ENCODE measurements at places on chromosomes 4 and X.

- no peak for DNase-seq
These were observed 715.4 kb downstream of the GRXCR1 start for GRCh38 chr4:43607827-43608461.

DNA sequence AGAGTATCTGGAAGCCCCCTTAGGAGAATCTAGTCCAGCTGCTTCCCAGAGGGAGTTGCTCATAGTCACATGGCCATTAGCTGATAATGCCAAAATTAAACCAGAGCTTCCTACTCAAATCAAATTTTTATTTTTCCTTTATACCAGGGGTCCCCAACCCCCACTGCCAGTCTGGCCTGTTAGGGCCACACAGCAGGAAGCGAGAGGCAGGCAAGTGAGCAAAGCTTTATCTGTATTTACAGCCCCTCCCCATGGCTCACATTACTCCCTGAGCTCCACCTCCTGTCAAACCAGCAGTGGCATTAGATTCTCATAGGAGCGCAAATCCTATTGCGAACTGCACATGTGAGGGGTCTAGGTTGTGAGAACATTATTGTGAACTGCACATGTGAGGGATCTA is 19.2 kb upstream of the TNIP3 start:
- DNase-seq, result no peak

DNA sequence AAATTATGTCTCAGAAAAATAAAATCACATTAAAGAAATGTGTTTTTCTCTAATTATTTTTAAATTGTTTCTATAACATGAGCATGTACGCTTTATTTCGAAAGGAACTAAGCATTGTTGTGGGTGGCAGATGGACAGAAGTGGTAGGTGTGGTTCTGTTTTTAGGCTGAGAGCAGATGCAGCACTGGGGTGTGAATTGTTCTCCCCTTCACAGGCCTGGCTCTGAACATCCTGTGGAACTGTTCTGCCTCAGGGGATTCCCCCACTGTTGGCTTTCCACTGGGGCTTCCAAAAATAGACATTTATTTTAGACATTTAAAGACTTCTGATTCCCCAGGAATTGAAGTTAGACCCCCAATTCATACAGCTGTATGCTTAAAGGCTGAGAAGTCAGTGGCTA is 41.9 kb upstream of the PDHA2 start:
- no peak for DNase-seq

- DNase-seq, result no peak
These were observed 44.1 kb downstream of the TIGD4 start for GRCh38 chr4:152735396-152735859.

DNA sequence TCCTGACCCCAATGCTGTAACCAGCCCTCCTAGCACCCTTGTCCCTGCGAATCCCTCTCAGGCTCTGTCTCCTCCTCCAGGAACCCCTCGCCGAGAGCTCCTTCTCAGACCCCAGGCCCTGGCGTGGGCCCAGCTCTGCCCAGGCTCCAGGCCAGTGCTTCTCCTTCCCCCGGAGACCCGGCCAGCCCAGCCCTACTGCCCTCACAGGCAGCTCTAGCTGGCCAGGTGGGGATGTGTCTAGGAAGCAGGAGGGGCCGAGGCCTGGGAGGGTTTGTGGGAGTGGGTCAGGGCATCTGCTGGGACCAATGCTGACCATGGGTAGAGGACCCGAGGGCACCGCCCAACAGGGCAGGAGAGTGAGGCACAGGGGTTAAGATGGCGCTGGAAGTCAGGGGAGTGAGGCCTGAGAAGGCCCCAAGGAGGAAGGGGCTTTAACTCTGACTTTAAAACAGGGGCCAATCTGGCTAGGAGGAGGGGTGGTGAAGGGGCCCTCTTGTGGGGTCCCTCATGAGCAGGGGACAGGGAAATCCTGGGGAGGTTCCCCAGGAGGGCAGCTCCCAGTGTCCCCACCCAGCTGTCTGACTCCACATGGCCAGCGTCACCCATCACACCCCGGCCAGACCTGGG is 64.7 kb upstream of the NKX1-1 start:
- no peak for DNase-seq

DNA sequence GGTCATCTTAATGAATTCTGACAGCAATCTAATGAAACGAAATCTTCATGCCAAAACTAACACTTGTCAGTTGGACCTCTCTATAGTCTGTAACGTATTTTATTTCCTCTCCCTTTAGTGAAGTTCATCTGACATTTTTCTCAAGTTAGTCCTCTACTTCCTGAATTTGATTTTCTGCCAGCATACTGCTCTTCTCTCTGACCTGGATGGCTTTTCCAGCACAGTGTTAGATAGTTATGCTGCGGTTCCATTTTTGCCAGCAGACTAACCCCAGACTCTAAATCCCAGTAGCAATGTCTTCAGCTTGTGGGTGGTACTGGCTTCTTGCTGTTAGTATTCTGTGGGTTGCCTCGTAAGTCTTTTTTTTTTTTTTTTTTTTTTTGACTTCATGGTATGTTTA is 146.7 kb upstream of the VEGFC start:
- DNase-seq, result no peak

DNA sequence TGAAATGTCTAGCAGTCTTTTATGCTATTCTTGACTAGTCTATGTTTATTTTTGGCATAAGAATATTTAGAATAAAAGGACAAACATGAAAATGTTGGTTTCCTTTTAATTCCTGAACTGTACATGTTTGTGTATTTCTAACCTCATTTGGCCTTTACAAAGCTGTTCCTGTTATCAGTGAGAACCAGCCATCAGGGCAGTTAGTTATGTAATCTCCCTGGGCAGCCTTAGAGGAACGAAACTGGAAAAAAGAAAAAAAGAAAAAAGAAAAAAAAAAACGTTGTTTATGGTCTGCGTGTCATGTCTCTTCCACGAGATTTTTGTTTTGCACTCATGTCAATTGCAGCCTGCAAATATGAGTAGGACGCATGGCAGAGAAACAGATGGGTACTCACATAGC is 193.7 kb downstream of the MAGEB5 start:
- DNase-seq, result no peak

DNA sequence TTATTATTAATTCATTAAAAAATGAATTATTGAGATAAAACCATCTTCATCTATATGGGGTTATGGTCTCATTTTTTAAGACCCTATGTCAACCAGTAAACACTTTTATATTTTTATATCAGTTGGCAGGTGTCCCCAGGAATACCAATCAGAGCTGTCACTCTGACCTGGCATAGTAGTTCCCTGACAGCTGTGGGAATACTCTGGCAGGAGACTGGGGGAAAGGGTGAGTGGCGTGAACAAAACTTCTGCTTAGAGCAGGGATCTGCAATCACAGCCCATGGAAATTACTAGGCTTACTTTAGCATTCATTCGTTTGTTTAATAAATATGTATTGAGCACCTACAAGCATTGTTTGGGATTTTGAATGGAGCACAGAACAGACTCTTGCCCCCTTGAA is 254.1 kb upstream of the KLF3 start:
- no peak for DNase-seq

DNA sequence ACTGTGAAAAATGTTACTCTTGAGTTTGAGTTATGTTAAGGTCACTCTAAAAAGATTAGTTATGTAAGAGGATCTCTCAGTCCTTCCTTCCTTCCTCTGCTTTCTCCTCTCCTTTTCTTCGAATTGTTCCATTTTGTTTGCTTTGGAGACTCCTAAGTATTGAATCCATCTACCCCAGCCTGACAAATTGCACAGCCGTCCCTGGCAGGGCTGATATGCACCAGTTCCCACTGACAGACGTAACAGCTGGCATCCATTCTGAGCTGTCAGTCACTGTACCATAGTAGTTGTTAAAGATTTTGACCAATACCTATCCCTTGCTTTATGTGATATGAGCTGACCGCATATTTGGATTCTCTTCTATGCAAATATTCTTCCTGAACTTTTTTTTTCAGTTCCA is 210.7 kb upstream of the IGFBP7 start:
- no peak for DNase-seq

- no peak for DNase-seq
These were observed 61.5 kb downstream of the GSPT2 start for GRCh38 chrX:51804741-51805140.

- no peak for DNase-seq
These were observed 27.7 kb downstream of the CD38 start for GRCh38 chr4:15805583-15806517.

GRCh38 chr4:35217331-35217730 is 1027.0 kb downstream of the ARAP2 start:
- DNase-seq, result no peak

- DNase-seq, result no peak
These were observed 51.8 kb upstream of the CBLL2 start for GRCh38 chrX:22220941-22221340.

DNA sequence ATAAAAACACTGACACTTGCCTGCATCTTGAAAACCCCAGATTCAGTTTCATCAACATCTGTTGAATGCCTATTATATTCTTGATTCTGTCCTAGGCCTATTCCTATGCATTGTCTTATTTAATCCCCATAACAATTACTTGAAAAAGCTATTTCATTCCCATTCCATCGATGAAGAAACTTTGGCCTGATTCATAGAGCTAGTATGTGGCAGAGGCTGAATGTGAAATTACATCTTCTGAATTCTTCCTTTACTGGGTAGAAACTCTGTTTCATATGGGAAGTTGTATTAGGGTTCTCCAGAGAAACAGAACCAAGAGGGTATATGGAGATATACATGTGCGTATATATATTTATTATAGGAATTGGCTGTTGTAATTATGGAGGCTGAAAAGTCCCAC is 35.0 kb upstream of the SLC4A4 start:
- DNase-seq, result no peak

GRCh38 chr4:159137176-159137575 is 34.3 kb downstream of the RAPGEF2 start:
- DNase-seq, result peak; percentile 63

DNA sequence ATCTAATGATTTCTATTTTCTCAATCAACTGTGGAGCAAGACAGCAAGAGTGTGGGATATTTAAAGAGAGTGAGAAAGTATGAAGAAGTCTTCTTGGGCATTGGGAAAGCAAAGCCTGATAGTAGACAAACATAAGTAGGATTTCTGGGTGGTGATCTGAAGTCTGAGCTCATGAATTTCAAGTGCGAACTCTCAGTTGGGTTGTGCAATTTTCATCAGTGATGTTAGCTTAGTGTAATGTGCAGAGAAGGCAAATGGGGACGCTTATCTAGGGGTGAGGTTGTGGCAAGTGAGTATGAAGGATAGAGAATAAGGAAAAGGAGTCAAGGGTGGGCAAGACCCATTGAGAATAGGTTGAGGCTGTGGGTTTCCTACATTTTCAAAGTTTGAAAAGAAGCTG is 23.7 kb downstream of the VGLL1 start:
- no peak for DNase-seq

DNA sequence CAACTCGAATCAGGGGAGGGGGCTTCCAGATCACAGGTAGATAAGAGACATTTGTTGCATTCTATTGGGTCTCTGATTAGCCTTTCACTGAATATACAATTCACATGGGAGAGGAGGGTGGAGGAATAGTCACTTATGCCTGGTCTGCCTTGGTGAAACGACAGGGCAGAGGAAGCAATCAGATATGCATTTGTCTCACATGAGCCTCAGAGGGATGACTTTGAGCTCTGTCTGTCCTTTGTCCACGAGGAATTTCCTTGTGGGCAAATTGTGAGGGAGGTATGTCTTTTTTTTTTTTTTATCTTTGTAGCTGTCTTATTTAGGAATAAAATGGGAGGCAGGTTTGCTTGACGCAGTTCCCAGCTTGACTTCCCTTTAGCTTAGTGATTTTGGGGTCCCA is 28.5 kb upstream of the TMSB4X start:
- no peak for DNase-seq

DNA sequence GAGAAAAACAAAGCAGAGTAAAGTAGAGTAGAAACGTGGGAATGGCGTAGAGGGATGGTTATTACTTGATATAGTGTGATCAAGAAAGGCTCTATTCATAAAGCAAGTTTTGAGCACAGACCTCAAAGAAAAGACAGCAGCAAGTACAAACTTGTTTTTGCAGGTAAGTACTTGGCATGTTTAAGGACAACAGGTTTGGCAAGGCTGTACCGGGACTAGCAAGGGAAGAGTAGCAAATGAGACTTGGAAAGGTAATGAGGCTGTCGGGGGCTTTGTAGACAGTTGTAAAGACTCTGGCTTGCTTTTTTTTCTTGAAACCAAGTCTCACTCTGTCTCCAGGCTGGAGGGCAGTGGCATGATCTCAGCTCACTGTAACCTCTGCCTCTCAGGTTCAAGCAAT is 40.9 kb downstream of the NEK1 start:
- DNase-seq, result no peak

DNA sequence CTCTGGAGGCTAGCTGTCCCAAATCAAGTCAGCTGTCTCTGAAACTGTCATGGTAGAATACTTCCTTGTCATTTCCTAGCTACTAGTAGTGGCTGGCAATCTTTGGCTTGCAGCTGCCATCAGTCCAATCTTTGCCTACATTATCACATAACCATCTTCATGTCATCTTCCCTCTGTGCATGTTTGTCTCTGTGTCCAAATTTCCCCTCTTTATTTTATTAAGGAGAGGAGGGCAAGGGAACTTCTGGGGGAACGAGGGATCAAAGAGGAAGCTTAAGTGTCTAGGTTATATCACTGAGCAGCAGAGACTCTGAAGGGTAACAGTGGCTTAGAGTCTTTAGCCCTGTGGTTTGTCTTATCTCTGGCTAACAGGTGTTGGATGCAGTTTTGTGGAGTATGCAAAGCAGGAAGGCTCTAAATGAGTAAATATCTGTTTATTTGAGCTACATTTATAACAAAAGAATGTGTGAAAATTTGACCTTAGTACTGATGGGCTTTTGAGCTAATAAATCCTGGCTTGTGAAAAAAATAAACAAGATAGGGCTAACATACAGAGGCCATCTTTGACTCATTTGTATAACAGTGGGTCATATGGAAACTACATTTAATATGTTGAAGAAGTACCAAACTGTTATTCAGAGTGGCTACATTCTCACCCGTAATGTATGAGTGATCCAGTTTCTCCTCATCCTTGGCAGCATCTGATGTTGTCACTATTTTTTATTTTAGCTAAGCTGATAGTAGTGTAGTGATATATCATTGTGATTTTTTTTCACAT is 49.4 kb upstream of the ENOX2 start:
- no peak for DNase-seq

DNA sequence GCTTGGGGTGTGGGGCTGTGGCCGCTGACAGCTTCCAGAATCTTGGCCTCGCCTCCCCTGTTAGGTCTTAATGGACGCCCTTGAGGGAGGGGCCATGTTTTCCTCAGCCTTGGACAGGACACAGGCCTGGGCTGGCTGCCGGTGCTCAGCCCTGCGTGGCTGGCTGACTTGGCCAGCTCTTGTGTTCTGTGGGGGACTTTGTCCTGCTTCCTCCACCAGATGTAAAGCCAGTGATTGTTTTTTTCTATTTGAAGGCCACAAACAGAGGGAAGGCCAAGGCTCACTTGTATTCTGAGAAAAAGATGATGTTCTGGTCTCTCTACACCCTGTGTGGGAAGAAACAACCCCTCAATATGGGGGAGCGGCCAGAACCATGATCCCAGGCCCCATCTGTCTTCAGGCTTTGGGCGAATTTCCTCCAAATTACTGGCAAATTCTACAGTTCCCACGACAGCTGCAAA is 71.3 kb downstream of the HTRA3 start:
- DNase-seq, result no peak

DNA sequence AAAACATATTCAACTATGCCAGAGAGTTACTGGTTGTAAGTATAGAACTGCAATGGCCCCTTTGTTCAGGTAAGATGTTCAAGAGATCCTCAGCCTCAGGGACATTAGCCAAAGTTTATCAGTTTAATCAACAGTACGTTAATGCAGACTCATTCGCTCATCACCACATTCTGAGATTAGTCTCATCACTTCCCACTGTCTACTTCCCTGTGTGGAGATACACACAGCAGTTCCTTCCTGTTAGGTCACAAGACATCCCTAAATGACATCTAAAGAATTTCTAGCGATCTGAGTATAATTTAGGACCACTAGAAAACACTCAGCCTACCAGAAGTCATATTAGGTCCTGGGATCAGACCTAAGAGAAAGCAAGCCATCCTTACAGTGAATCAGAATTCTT is 10.4 kb downstream of the SLC10A7 start:
- no peak for DNase-seq
